CD4-positive, alpha-beta T cell (primary cell): ENCODE measurements at places on chromosomes 13 and 19.

DNA sequence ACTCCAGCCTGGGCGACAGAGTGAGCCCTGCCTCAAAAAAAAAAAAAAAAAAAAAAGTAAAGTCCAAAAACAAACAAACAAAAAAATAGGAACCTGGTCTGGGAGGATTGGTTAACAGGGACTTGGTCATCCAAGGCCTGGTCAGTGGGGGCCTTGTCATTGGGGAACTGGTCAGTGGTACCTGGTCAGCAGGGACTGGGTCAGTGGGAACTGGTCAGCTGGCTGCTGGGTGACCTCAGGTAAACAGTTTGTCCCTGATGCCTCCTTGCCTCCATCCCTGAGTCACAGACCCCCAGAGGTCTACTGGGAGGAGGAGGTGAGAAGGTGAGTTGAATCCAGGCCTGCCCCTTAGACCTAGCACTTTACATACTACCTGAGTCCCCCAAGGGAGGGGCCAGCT is 5.7 kb upstream of the ZNF14 start:
- peaks cover 7% of the 10 kb centered on the region for H3K4me1 ChIP-seq
- no peak overlapping the region for H3K4me3 ChIP-seq
- DNase-seq: no peak
- no peaks in the 10 kb centered on the region for H3K36me3 ChIP-seq
- H3K27me3 ChIP-seq: no peaks in the 10 kb centered on the region
- H3K27ac ChIP-seq: no peak overlapping the region

- H3K36me3 ChIP-seq: no peaks in the 10 kb centered on the region
- H3K4me1 ChIP-seq: no peaks in the 10 kb centered on the region
- no peaks in the 10 kb centered on the region for H3K27me3 ChIP-seq
- no peak overlapping the region for H3K27ac ChIP-seq
These were observed 168.9 kb upstream of the TSC22D1 start for GRCh38 chr13:44744880-44745633.

GRCh38 chr19:14814982-14815652 is 19.9 kb downstream of the OR7A5 start:
- no peak overlapping the region for H3K4me3 ChIP-seq
- H3K36me3 ChIP-seq: no peaks in the 10 kb centered on the region
- H3K4me1 ChIP-seq: no peaks in the 10 kb centered on the region
- DNase-seq: no peak

DNA sequence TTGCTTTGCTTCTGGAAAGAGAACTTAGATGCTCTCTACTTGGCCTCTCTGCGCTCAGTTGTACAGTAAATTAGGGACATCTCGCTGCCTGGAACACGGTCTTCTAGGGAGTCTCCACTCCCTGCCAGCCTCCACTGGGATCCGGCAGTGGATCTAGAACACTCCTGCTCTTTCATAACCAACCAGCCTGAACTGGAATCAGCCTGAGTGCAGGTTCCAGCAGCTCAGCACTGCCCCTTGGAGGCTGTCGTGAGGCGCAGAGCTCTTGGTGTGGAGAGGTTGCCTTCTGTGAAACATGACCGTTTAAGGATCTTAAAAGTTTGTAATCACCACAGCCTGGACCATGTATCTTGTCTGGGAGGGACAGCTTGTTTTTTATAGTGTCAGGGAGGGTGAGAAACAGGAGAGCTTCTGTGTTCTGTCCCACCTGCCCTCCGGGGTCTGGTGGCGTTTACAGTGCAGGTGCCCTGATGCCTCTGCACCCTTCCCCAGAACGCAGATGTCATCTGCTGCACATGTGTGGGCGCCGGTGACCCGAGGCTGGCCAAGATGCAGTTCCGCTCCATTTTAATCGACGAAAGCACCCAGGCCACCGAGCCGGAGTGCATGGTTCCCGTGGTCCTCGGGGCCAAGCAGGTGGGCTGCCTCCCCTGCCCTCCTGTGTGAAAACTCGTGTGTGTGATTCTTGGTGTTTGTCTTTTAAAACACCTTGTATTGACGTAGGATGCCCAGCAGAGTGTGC is 24.8 kb downstream of the UPF1 start:
- H3K4me1 ChIP-seq: no peaks in the 10 kb centered on the region
- no peak overlapping the region for H3K27ac ChIP-seq
- no peak overlapping the region for H3K4me3 ChIP-seq

DNA sequence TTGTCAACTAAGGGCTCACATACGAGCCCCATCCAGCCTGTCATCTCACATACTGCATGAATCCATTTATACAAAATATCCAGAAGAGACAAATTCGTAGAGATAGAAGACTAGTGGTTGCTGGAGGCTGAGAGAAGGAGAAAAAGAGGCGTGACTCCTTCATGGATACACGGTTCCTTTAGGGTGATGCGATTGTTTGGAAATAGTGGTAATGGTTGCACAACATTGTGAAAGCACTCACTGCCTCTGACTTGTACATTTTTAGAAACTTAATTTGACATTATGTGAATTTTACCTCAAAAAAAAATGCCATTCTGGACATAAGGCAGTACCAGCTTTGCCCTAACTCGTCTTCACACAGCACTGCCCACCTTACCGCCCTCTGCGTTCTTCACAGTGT is 27.3 kb downstream of the IGFL1 start:
- H3K36me3 ChIP-seq: no peaks in the 10 kb centered on the region
- peaks cover 6% of the 10 kb centered on the region for H3K27me3 ChIP-seq
- H3K27ac ChIP-seq: no peak overlapping the region

DNA sequence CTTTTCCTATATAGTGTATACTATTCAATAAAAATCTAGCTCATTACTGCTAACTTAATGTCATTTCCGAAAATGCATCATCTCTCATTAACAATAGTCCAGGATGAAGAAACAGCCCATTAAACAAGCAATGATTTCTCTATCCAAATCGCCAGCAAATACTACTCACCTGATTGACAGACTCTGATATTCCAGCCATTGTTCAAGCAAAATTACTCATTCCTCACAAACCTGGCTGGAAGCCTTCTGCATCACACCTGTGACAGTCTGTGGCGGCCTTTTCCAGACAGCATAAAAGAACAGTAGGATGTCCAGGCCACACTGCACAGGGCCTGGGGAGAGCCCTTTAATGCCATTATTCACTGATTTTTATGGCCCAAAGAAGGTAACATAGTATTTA is 115.9 kb downstream of the ABCC4 start:
- peaks cover 45% of the 10 kb centered on the region for H3K4me1 ChIP-seq
- no peaks in the 10 kb centered on the region for H3K36me3 ChIP-seq
- peak overlapping the region; percentile 84 for H3K27ac ChIP-seq
- no peak for DNase-seq
- no peaks in the 10 kb centered on the region for H3K27me3 ChIP-seq

DNA sequence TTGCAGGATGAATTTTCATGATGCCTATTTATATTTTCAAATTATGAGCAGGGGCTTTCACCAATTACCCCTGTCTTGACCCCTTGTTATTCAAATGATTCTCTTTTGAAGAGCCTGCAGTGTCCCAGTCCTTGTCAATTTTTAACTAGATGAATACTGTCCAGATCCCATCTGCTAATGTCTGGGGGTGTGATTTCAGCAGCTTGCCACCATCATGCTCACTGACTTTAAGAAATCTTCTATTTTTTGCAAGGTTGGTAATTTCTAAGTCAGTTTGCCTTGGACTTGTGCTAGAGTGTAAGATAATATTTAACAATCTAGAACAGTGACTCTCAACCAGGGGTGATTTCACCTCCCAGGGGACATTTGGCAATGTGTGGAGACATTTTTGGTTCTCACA is 106.0 kb downstream of the CACNA1A start:
- DNase-seq: no peak
- H3K36me3 ChIP-seq: no peaks in the 10 kb centered on the region
- peaks cover 2% of the 10 kb centered on the region for H3K4me1 ChIP-seq
- no peak overlapping the region for H3K4me3 ChIP-seq
- H3K27me3 ChIP-seq: peaks cover 17% of the 10 kb centered on the region
- H3K27ac ChIP-seq: no peak overlapping the region

DNA sequence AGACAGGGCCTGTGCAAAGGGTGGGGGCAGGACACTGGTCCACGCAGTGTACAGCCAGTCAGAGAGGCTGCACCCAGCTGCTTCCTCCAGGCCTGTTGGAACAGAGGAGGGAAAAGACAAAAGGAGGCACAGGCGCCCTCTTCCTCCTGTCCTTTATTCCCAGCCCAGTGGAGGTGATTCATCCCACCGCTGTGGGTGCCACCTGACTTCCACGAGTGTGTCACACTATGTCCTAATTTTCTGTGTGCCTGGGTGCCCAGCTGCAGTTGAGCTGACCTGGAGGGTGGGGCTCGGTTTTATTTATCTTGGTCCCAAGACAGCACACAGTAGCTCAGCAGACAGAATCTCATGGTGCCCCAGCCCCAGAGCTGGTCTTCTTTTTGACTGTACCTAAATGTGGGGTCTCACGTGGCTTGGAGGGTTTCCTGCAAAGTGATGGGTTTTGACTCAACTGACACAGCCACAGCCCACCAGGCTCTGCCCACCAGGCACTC is 9.0 kb downstream of the EPS15L1 start:
- peaks cover 4% of the 10 kb centered on the region for H3K36me3 ChIP-seq
- no peaks in the 10 kb centered on the region for H3K27me3 ChIP-seq
- no peak overlapping the region for H3K4me3 ChIP-seq
- peaks cover 47% of the 10 kb centered on the region for H3K4me1 ChIP-seq

GRCh38 chr13:100842136-100842535 is 167.5 kb upstream of the TMTC4 start:
- no peaks in the 10 kb centered on the region for H3K36me3 ChIP-seq
- H3K27ac ChIP-seq: no peak overlapping the region
- H3K4me3 ChIP-seq: no peak overlapping the region
- DNase-seq: no peak
- peaks cover 4% of the 10 kb centered on the region for H3K27me3 ChIP-seq

DNA sequence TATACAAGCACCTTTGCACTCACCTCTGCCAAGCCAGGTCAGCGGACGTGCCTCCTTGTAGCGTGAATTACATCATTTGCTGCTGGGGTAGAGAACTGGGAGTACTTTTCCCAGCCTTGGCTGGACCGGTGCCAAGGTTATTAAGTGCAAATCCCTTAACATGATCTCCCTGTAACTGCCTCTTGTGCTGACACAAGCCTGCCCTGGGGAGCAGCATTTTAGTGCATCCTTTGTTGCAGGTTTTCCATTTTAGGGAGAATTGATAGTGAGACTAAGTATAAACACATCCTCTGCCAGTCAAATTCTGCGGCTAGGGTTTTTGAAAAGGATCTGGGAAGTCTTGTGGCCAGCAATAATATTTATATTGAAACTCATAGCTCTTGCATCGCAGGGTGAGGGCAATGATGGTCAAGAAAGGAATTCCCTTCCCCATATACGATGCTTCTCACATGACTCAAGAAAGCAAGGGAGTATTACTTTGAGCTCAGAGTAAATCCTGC is 32.7 kb upstream of the DCLK1 start:
- DNase-seq: no peak
- no peak overlapping the region for H3K27ac ChIP-seq
- H3K27me3 ChIP-seq: no peaks in the 10 kb centered on the region
- H3K36me3 ChIP-seq: no peaks in the 10 kb centered on the region
- H3K4me3 ChIP-seq: no peak overlapping the region

DNA sequence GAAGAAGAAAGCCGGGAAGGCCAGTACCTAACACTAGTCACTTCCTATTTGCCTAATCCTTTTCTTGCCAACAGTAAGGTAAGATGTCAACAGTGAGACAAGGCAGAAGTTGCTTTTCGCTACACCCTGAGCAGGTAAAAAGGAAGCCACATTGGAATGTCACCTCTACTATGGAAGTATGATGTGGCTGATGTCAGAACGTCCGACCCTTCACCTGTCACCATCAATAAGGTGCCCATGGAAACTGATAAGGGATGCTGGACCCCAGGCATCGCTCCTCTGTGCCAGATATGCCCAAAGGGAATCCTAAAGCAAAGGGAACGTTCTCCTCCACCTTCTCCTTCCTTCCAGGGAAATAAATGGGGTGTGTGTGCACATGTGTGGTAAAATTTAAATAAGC is 34.3 kb downstream of the COL4A1 start:
- no peak overlapping the region for H3K27ac ChIP-seq
- no peak overlapping the region for H3K4me3 ChIP-seq
- no peaks in the 10 kb centered on the region for H3K4me1 ChIP-seq
- no peaks in the 10 kb centered on the region for H3K36me3 ChIP-seq
- H3K27me3 ChIP-seq: no peaks in the 10 kb centered on the region
- no peak for DNase-seq
